ENCODE measurements at places on chromosomes 3 and 15. TPM values are rescaled to one million over a fixed set of nuclear protein-coding genes. Genes with fewer than 3 reads are reported as not detected.
A peak's percentile ranks its signal among the peaks of the same experiment; 100 is the strongest.

ARPP21 gene
- not detected for total RNA-seq

MEIS2 gene
- total RNA-seq, result not detected

NUP210 gene
- 159 TPM for total RNA-seq

NR2C2 gene
- total RNA-seq, result 61.6 TPM

LINGO1 gene
- not detected for total RNA-seq

NTRK3 gene
- total RNA-seq, result 0.13 TPM

HCN4 gene
- 0.02 TPM for total RNA-seq

GRCh38 chr15:51801391-51801835 is 28.0 kb upstream of the TMOD3 start:
- H3K4me3 ChIP-seq, result no peak overlapping the region
- no peak overlapping the region for H3K27ac ChIP-seq
- H3K4me1 ChIP-seq, result no peaks in the 10 kb centered on the region
- no peaks in the 10 kb centered on the region for H3K27me3 ChIP-seq
- no peak for DNase-seq
- H3K36me3 ChIP-seq, result no peaks in the 10 kb centered on the region

DNA sequence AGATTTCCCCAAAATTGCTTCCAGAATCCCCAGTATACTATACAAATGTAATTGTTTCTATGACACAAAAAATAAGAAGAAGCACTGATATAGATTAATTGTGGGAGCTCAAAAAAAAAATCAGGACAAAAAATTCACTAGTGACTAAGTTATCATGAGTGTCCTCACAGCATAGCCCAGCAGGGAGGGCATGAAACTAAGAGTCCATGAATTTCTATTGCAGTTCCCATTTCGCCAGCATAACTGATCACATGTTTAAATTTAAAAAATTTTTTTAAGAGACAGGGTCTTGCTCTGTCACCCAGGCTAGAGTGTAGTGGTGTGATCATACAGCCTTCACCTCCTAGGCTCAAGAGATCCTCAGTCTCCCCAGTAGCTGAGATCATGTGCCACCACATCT is 10.6 kb downstream of the NCEH1 start:
- no peaks in the 10 kb centered on the region for H3K4me1 ChIP-seq
- DNase-seq, result no peak
- no peaks in the 10 kb centered on the region for H3K27me3 ChIP-seq
- no peaks in the 10 kb centered on the region for H3K36me3 ChIP-seq

GRCh38 chr3:187694801-187695200 is 7.6 kb downstream of the RTP2 start:
- H3K4me3 ChIP-seq, result no peak overlapping the region
- DNase-seq, result no peak
- H3K27ac ChIP-seq, result no peak overlapping the region
- H3K36me3 ChIP-seq, result no peaks in the 10 kb centered on the region
- no peaks in the 10 kb centered on the region for H3K27me3 ChIP-seq
- H3K4me1 ChIP-seq, result no peaks in the 10 kb centered on the region

GRCh38 chr3:114727373-114727772 is 419.7 kb downstream of the ZBTB20 start:
- H3K36me3 ChIP-seq, result no peaks in the 10 kb centered on the region
- no peak overlapping the region for H3K27ac ChIP-seq
- H3K4me1 ChIP-seq, result no peaks in the 10 kb centered on the region
- DNase-seq, result no peak
- H3K4me3 ChIP-seq, result no peak overlapping the region

DNA sequence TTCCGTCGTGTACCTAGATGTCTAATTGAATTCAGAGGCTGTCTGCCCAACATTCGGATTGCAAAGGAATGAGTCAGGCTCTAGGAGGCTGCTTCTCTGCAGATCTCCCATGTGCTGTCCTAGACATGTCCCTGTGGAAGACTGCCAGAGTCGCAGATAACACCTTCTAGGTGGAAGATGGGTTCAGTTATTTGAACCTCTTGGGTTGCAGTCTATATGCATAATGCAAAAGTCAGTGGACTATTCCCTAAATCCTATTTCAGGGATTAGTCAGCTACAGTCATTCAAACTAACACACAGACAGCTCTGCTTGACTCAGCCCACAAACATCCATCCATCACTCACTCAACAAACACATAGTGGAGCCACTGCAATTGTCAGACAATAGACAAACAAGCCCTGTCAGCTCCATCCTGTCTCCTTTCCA is 300.0 kb upstream of the CTNNB1 start:
- no peaks in the 10 kb centered on the region for H3K4me1 ChIP-seq
- H3K27ac ChIP-seq, result no peak overlapping the region
- DNase-seq, result no peak
- H3K36me3 ChIP-seq, result no peaks in the 10 kb centered on the region
- H3K4me3 ChIP-seq, result no peak overlapping the region
- H3K27me3 ChIP-seq, result no peaks in the 10 kb centered on the region

DNA sequence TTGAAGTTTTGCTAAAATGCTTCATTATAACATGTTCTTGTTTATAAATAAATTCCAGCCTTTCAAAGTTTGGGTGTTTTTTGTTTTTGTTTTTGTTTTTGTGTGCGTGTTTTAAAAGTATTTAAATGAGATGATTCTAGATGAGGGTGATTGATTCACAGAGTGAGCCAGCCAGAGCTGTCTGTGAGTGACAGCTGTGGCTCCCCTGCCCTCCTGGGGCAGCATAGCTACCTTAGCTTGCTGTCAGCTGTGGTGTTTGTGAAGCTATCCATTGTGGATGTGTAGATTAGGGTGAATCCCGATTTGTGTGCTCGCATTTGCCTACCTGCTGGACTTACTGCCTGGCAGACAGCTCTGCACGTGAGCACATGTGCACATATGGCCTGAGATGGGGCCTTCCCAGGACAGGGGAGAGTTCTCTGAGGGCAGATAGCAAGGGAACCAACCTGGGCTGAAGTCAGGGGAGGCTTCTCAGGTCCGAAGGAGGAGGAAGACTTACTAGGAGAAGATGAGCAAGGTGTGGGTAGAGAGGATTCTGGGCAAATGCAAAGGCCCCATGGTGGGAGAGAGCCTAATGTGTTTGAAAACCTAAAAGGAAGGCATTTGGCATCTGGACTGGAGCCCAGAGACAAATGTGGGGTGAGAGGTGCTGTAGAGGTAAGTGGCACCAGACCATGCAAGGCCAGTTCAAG is 124.2 kb downstream of the EEFSEC start:
- DNase-seq, result no peak
- H3K27ac ChIP-seq, result no peak overlapping the region
- no peaks in the 10 kb centered on the region for H3K4me1 ChIP-seq
- H3K4me3 ChIP-seq, result no peak overlapping the region
- H3K27me3 ChIP-seq, result no peaks in the 10 kb centered on the region

GRCh38 chr3:191563722-191564121 is 102.8 kb downstream of the PYDC2 start:
- H3K4me1 ChIP-seq, result no peaks in the 10 kb centered on the region
- no peak overlapping the region for H3K4me3 ChIP-seq
- no peaks in the 10 kb centered on the region for H3K36me3 ChIP-seq
- H3K27ac ChIP-seq, result no peak overlapping the region
- DNase-seq, result no peak
- no peaks in the 10 kb centered on the region for H3K27me3 ChIP-seq

DNA sequence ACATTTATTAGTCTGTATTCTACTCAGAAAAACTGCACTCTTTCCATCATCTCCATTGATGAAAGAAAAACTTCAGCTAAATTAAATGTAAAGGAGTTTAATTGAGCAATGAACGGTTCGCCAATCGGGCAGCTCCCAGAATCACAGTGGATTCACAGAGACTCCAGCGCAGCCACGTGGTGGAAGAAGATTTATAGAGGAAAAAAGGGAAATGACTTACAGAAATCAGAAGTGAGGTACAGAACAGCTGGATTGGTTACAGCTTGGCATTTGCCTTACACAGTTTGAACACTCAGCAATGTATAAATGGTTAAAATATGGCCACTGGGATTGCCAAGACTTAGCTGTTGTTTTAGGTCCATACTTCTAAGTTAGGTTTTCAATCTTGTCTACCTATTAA is 2.8 kb upstream of the SUCLG2 start:
- H3K36me3 ChIP-seq, result peaks cover 3% of the 10 kb centered on the region
- no peak for DNase-seq
- H3K4me3 ChIP-seq, result no peak overlapping the region
- peaks cover 36% of the 10 kb centered on the region for H3K4me1 ChIP-seq
- no peaks in the 10 kb centered on the region for H3K27me3 ChIP-seq

GRCh38 chr3:94249491-94250079 is 186.7 kb downstream of the NSUN3 start:
- no peak overlapping the region for H3K27ac ChIP-seq
- no peaks in the 10 kb centered on the region for H3K27me3 ChIP-seq
- DNase-seq, result peak; percentile 22
- no peak overlapping the region for H3K4me3 ChIP-seq

DNA sequence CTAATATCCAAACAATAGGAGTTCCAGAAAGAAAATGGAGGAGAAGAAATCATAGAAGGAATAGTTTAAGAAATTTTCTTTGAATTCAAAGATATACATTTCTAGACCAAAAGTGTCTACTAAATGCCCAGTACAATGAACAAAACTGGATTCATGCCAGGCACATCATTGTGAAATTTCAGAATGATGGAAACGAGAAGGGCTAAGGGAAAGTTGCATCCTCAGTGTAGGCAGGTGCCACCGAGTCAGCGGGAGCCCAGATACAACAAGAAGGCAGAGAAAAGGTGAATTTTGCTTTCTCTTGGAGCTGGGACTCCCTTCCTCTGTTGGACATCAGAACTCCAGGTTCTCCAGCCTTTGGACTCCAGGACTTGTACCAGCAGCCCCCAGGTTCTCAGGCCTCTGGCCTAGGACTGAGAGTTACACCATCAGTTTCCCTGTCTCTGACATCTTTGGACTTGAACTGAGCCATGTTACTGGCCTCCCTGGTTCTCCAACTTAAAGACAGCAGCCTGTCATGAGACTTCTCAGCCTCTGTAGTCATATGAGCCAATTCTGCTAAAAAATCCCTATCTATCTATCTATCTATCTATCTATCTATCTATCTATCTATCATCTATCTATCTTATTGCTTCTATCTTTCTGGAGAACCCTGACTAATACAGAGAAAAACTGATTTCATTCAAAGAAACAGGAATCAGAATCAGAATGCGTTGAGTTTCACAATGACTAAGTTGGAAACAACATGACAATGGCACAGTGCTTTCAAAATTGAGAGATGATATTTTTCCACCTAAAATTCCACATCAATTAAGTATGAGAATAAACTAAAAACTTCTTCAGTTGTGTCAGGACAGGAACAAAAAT is 207.7 kb downstream of the FAM43A start:
- H3K4me3 ChIP-seq, result no peak overlapping the region
- H3K4me1 ChIP-seq, result no peaks in the 10 kb centered on the region
- no peaks in the 10 kb centered on the region for H3K36me3 ChIP-seq
- H3K27me3 ChIP-seq, result no peaks in the 10 kb centered on the region
- DNase-seq, result no peak
- H3K27ac ChIP-seq, result no peak overlapping the region

GRCh38 chr3:120839120-120839519 is 68.9 kb upstream of the STXBP5L start:
- H3K27me3 ChIP-seq, result no peaks in the 10 kb centered on the region
- H3K36me3 ChIP-seq, result no peaks in the 10 kb centered on the region
- no peak for DNase-seq

DNA sequence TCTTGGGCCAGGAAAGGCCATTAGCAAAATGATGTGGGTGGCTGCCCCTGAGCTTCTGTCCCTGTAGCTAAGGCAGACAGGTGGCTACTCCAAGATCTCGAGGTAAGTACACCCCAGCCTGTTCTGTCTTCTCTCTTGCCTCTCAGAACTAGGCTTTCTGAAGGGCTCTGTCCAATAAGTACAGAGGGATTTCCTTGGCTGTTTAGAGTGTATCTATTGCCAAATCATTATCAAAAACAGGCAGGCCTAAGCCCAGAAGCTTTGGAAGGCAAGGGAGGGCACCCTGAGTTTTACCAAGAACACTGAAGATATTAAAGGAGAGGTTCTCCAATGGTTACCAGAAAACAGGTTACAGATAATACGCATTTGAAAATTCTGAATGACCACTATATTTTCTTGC is 156.6 kb downstream of the MYRIP start:
- no peak for DNase-seq
- H3K27ac ChIP-seq, result no peak overlapping the region
- H3K27me3 ChIP-seq, result no peaks in the 10 kb centered on the region
- no peaks in the 10 kb centered on the region for H3K36me3 ChIP-seq
- H3K4me3 ChIP-seq, result no peak overlapping the region

- peak overlapping the region; percentile 19 for H3K4me3 ChIP-seq
- H3K27ac ChIP-seq, result no peak overlapping the region
- no peaks in the 10 kb centered on the region for H3K4me1 ChIP-seq
- no peaks in the 10 kb centered on the region for H3K36me3 ChIP-seq
- DNase-seq, result no peak
These were observed 105.3 kb downstream of the CD47 start for GRCh38 chr3:107985496-107985895.

GRCh38 chr3:38598791-38599190 is 50.7 kb downstream of the SCN5A start:
- H3K36me3 ChIP-seq, result no peaks in the 10 kb centered on the region
- H3K4me1 ChIP-seq, result no peaks in the 10 kb centered on the region
- H3K4me3 ChIP-seq, result no peak overlapping the region
- H3K27ac ChIP-seq, result no peak overlapping the region

DNA sequence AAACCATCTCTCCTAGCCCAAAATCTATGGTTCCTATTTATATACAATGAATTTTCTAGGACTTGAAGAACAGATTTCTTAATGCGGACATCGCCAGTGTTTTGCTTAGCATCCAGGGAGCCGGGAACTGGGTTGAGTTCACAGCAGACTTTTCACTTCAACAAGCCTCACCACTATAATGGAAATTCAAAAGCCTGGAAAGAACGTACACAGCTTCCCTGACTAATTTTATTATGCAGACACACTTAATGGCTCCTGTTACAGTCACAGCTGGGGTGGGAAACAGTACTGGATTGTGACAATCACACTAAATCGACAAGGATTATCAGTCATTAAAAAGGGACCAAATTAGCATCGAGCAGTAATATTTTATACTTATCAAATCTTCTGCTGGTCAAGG is 129.2 kb upstream of the BNIP2 start:
- no peaks in the 10 kb centered on the region for H3K36me3 ChIP-seq
- H3K4me1 ChIP-seq, result peaks cover 18% of the 10 kb centered on the region
- H3K4me3 ChIP-seq, result no peak overlapping the region
- H3K27ac ChIP-seq, result no peak overlapping the region
- no peak for DNase-seq

DNA sequence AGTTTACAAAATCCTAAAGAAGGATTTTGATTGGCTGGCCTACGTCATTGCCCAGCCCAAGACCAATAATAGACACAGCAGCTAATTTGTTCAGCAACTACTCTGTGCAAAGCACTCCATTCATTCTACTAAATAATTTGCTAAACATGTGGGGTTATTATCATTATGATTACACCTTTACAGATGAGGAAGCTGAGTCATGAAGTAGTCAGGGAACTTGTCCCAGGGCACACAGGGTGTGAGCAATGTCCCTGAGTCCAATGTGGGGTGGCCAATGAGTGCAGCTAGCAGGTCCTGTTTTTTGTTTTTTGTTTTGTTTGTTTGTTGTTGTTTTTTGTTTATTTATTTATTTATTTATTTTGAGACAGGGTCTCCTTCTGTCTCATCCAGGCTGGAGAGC is 183.6 kb downstream of the ABHD5 start:
- no peaks in the 10 kb centered on the region for H3K4me1 ChIP-seq
- no peak overlapping the region for H3K4me3 ChIP-seq
- DNase-seq, result no peak

Measured in naive thymus-derived CD4-positive, alpha-beta T cell (primary cell).